Stimulated activated CD4-positive, alpha-beta T cell treated with anti-CD3 and anti-CD28 coated beads, Interleukin-1b, Interleukin-23, amount 100 ng/mL, for 24 hours (primary cell): ENCODE measurements at places on chromosomes 11 and 22.

GRCh38 chr11:75797116-75797515 is 17.9 kb upstream of the UVRAG start:
- DNase-seq: no peak

DNA sequence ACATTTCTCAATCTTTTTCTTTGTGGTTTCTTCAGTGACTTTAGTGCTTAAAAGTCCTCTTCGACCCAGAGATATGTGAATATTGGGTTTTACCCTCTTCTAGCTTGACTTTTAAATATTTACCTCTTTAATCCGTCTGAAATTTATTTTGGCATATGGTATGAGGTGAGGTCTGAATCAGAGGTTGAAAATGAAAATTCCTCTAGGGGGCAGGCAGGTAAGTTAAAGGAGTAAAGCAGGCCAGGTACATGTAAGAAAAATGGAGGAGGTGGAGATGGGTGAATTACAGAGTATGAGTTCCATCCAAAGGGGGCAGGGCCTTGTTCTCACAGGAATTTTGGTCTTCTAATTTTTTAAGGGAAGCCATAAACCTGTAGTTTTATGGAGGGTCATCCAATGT is 263.8 kb upstream of the NARS2 start:
- no peak for DNase-seq

- DNase-seq: no peak
Measured at GRCh38 chr11:67178421-67178820, 59.4 kb downstream of the KDM2A start.

- DNase-seq: no peak
Measured at GRCh38 chr22:23527971-23528740, 51.9 kb downstream of the IGLL1 start.

DNA sequence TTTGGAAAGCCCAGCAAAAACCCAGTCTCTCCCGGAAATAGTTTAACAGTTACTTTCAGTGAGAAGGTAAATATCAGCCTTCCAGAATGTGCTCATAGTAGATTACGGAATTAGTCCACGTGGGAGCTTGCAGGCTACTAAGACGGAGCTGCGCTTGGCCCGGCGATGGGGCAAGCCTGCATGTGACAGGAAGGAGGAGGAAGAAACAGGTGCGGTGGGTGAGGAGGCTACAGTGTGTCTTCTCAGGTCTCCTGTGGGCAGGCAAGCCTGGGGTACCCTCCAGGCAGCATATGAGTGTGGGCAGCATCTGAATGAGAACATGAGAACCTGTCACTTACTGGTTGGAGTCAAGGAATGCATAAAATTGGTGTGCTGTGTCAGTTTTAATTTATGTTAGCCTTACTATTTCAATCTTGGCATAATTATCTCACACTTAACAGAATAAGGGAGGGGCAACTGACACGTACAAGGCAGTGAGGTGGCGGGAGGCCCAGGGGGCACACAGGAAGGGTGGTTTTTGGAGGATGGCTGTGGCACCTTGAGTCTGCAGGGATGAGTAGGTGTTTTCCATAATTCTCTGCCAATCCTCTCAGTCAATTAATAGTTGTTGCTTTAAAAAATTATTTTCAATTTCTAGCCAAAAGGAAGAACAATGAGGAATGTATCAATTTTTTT is 35.7 kb downstream of the CLMP start:
- no peak for DNase-seq

GRCh38 chr11:88420165-88420791 is 82.7 kb upstream of the CTSC start:
- DNase-seq: no peak

DNA sequence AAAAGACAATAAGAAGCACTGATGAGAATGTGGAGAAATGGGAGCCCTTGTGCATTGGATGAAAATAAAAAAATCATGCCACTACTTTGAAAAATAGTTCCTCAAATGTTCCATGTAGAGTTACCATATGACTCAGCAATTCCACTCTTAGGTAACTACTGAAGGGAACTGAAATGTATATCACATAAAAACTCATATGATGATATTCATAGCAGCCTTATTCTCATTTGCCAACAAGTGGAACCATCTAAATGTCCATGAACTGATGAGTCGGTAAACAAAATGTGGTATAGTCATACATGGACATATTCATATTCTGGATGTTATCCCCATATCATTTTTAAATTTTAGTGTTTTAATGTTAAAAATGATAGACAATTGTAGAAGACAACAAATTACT is 3.5 kb downstream of the KRTAP5-9 start:
- DNase-seq: no peak

- DNase-seq: no peak
Measured at GRCh38 chr11:20022363-20023081, 137.8 kb downstream of the DBX1 start.

DNA sequence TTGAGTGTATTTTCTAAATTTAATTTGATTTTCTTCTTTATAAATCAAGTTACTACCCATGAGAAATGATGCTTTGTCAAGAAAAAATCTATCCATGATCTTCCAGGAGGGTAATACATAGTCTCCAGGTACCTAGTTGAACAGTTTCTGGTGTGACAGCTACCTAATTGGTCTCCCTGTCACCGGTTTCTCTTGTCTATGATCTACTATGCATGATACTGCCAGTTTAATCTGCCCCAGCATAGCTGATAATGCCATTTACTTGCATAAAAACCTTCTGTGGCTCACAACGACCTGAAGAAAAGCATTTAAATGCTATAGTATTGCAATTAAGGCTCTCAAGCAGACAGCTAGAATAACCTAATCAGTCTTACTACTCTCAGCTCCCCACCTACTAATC is 349.5 kb downstream of the DLG2 start:
- DNase-seq: no peak

DNA sequence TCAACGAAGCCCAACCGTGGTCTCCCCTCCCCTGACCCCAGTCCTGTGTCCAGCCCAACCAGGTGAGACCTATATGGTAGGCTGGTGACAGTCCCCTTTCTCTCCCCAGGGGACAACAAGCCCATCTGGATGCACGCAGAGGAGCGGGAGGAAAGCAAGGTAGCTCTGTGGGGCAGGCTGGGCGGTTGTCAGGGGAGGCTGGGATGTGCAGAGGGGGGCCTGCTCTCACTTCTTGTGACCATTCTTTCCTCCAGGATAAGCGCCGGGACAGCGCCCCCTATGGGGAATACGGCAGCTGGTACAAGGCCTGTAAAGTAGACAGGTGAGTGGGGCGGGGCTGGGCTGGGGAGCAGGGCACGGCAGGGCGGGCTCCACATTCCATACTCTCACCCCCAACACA is 3.5 kb upstream of the RAB1B start:
- DNase-seq: peak; percentile 35

DNA sequence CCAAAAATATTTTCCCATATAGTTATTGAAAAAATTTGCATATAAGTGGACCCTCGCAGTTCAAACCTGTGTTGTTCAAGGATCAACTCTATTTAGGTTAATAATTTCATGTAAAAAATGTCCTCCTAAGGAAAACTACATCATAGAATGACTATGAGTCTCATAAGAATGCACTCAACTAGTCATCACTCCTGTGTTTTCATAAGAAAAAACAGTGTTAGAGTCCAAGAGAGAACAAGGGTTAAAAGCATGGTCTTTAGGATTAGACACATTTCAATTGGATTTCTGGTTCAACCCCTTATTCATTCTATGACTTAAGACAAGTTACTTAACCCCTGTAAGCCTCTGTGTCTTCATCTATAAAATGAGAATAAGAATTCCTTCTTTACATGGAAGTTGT is 5.1 kb downstream of the PARVA start:
- no peak for DNase-seq

GRCh38 chr11:110433393-110434333 is 3.9 kb downstream of the FDX1 start:
- no peak for DNase-seq

DNA sequence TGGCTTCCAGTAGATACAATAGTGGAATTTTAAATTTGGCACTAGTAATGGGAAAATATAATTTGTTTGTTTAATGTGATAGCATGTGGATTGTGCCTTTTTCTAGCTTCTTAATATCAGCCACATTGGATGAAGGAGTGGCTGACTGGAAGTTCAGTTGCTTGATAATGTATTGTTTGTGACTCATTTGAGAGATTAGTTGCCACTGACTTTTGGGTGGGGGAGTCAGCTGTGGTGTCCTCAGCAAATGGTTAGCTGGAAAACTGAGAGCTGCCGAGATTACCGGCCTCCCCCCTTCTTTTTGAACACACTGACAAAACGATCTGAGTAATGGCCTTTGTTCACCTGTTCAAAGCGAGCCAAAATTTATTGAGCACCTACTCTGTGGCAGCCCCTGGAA is 5.5 kb downstream of the JAM3 start:
- no peak for DNase-seq

- no peak for DNase-seq
Measured at GRCh38 chr11:45501392-45502225, 163.8 kb downstream of the CHST1 start.

- DNase-seq: no peak
Measured at GRCh38 chr11:2139123-2139521, at the start of gene IGF2. IGF2 (minus strand) TSS chr11:2139389; CDS start chr11:2135523, 3,866 bp downstream.

DNA sequence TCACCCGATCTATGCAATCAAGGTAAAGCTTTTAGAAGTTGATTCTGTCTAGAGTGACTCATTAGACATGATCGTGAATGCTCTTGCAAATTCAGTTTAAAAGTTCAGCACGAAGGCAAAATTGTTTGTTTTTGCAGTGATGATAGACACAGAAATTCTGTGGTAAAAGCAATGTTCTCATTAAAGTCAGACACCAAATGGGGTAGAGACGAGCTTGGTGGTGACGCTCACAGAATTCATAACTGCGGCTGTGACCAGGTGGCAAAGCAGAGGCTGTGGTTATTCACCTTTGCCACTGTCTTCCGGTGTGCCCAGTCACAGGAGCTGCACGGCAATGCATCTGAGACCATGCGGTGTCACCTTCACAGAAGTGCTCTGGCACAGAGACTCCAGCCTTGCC is 83.4 kb downstream of the WNT7B start:
- no peak for DNase-seq

DNA sequence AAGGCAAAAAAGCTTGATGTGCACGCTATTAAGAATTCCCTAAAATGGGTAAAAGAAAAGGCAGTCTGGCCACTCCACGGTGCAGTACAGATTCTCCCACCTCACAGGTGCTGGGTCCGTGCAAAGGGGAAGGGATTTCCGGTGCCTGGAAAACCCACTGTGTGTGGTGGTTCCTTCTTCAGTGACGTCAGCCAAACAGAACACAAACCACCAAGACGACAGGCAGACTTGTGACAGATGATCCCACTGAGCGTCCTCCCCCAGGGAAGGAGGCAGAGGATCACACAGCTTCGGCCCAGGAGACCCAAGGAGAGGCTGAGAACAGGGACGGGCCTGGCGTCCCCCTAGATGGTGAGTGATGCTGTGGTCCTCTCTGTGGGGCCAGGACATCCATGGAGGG is 18.6 kb downstream of the PHF21B start:
- no peak for DNase-seq

DNA sequence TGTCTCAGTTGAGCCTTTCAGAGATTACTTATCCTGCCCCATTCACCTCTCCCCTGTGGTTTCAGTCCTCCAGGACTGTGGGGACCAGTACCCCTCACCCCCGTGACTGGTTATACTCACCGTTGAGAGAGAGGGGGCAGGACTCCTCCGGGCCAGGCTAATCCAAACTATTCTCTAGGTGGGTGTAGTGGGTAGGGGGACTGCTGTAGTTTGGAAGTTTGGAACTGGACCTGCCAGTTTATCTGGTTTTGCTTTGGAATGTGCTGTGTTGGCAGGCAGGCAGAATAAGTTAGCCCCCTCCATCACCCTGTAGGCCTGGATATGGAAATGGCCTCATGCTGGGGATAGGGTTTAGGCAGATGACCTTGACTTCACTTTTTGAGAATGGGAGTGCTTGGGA is 13.5 kb downstream of the TEAD1 start:
- no peak for DNase-seq

DNA sequence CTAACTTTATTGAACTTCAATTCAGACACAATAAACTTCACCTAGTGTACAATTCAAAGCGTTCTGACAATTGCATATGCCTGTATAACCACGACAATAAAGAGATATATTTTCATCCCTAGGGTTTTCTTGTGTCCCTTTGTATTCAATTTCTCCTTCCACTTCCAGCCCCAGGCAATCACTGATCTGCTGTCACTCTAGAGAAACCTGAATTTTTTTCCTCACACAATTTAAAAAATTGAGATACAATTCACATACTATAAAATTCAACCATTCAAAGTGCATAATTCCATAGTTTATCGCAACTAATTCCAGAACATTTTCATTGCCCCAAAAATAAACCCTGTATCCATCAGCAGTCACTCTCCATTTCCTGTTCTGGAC is 116.6 kb downstream of the MRTFA start:
- no peak for DNase-seq

DNA sequence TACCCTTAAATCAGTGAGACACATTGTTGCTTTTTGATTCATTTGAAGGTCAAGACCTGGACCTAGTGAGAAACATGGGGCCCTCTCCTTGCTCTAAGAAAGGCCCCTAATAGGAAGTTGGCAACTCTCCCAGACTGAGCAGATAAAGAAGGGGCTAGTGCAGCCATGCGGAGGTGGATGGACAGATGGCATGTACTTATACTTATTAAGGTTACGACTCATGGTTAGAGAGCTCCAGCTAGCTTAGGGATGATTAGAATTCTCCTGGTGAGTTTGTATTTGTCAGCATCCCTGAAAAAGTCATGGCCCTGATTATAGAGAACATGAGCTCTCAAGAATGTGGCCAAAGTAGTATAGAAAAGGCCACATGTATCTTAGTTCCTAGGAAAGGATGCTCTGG is 112.1 kb upstream of the BDNF start:
- DNase-seq: no peak

DNA sequence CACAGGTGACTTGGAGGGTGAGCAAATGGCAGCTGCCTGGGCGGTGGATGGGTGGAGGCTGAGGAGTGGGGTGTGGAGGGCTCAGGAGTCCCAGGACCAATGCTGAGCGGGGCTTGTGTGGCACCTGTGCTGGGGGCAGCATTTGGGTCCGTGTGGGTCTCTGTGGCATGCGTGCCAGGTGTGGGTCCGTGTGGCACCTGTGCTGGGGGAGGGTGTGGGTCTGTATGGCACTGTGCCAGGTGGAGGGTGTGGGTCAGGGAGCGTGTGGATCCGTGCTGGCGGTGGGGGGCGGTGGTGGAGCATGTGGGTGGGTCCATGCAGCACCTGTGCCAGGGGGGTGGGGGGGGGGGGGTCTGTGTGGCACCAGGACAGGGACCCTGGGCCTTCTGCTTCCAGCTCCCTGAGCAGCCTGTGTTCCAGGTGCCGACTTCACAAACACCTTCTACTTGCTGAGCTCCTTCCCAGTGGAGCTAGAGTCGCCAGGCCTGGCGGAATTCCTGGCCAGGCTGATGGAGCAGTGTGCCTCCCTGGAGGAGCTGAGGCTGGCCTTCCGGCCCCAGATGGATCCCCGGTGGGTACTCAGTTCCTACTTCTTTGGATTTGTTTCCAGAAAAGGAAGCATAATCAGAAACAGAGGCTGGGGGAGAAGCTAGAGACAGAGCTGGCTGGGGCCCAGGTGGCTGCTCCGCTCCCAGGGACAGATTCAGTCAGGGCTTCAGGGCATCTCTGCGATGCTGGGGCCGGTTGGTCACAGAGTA is 14.7 kb downstream of the SELENOO start:
- no peak for DNase-seq
